GOT3 (cell line): ENCODE measurements at places on chromosomes 11 and 22.

DNA sequence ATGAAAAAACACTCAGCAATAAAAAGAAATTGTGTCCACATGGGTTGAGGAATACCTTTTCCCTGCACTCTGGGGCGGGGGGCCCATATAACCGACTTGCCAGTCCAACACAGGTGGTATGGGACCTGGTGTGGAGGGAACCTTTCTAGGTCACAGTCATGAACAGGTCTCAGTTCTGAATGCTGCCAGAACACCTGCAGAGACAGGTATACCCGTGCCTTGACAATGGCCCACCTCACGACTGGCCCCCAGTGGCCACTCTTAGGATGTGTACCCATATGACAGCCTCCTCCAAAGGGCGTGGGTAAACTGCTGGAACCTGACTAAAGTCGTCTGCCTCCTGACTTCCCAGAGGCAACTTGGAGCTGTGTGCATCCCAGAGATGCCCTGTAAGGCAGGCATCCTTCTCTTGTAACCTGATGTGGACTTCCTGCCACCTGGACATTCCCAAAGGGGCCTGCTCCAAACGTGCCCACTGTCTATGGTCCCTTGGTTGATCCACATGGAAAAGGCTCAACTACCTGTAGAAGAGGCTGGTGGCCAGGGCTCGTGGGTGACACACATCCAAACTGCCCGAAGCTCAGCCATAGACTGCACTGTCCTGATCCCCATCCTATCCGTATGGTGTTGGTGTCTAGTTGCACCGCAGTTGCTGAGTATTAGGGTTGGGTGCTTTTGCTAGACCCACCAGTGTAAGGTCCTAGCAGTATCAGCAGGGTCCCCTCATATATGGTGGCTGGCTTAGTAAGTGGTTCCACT lies 859.3 kb downstream of the BRD1 start:
- DNase-seq, result no peak

DNA sequence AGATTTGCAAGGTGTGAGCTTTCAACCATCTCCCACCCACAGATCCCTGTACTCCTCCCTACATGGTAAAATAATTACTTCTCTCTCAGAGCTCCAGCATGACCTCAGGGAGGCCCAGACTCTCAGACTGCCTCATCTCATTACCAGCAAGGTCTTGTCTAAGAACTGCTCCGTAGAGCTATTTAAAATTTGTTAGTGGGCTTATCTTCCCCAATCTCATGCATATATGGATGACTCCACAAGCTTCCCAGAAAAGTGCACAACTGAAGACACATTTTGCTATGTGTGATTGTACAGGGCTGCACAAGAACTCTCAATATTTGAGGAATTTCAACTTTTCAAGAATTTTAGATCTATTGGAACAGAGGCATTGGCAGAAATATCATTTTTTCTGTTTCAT lies 230.3 kb downstream of the CSNK2A3 start:
- no peak for DNase-seq

DNA sequence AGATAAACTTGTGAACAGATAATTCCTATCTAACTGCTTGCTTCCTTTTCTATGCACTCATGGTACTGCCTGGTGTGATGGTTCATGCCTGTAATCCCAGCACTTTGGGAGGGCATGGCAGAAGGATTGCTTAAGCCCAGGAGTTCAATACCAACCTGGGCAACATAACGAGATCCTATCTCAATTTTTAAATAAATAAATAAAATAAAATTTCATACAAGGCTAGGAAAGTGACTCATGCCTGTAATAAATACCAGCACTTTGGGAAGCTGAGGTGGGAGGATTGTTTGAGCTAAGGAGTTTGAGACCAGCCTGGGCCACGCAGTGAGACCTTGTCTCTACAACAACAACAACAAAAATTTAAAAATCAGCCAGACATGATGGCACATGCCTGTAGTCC lies 166.6 kb downstream of the COMMD9 start:
- DNase-seq, result no peak

- no peak for DNase-seq
Measured at GRCh38 chr11:121715405-121715804, 262.6 kb upstream of the SORL1-AS1 start.

GRCh38 chr11:69533296-69534165 lies 52.1 kb downstream of the LINC01488 start:
- no peak for DNase-seq

DNA sequence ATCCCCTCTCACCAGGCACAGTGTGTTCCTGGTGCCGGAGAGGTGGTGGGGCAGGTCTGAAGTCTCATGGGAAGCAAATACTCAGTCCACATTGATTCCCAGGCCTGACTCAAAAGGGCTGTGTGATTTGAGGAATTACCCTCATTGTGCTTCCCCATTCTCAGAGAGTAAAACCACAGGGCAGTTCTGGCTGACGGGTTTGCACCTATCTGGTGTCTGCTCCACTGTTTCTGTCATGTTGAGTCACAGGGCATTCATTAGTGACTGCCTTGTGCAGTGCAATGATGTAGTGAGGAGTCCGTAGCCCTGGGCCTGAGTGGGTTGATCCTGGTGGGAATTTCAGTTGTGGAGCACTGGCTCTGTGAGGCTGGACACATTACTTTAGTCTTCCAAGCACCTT lies 85.2 kb upstream of the ARHGAP20 start:
- DNase-seq, result no peak

- DNase-seq, result no peak
Measured at GRCh38 chr11:32154275-32154674, 63.4 kb downstream of the RCN1 start.

DNA sequence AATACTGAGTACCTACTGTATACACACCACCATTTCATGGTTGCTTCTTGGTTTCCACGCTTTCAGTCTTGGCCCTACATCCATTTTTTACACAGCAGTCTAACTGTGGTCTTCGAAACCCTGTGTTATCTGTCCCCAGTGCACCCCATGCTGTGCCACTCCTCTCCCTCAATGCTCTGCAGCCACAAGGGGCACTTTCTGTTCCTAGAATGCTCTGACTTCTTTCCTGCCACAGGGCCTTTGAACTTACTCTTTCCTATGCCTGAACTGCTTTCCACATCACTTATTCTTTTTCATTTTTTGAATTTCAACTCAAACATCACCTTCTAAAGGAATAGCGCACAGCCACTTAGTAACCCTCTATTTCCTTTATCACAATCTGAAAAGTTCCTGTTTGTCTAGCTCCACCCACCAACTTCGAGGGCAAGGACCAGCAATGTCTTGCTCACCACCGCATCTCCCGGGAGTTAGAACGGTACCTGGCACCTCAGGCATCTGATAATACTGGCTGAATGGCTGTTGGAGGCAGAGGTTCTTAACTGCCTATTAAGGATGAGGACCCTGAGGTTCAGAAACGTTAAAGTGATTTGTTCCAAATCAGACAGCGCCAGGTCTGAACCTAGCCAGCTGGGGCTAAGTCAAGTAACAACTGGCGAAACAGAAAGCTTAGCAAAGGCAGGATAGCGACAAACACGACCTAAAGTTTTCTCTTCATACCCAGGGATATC lies 568 bp downstream of the ALG8 start:
- DNase-seq, result no peak

DNA sequence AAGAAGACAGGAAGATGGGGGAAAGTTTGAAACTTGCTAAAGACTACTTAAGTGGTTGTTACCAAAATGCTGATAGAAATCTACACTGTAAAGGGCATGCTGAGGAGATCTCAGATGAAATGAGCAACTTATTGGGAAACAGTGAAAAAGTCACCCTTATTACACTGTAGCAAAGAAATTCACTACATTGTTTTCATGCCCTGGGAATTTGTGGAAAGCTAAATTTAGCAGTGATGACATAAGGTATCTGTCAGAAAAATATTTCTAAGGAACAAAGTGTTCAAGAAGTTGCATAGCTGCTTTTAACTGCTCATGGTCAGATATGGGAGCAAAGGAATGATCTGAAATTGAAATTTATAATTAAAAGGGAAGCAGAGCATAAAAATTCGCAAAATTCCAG lies 702.4 kb upstream of the LRRC4C start:
- no peak for DNase-seq

DNA sequence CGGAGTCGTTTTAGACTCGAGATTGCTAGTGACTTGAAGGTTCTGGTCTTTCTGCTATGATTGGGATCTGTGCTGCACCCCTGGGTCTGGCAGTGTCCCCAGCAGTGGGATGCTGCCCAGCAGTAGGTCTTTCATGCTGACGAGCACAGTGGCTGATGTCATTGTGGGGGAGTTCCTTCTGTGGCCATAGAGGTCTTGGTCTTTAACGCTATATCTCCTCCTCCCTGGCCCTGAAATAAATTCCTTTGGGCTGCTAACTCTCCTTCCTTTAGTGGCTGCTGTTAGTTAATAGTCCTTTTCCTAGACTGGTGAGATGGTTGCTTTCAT lies 136.3 kb downstream of the TEAD1 start:
- DNase-seq, result no peak

DNA sequence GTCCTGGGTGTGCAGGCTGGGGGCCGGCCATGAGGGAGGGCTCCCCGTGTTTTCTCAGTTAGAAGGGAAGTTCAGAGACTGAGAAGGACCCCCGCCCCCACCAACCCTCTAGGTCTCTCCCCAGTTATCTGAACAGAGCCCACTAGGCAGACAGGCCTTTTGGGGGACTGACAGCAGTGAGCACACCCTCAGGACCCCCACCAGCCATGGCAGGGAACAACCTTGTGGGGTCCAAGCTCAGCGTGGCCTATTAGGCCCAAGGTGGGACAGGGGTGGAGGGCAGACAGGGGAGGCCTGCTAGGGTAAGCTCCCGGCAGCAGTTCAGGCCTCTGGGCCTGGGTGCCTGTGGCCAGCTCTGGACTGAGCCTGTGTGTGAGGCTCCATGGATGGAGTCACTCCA lies 5.6 kb downstream of the LRRC75B start:
- DNase-seq, result no peak

GRCh38 chr22:38111925-38112355 lies 1.5 kb upstream of the BAIAP2L2 start:
- no peak for DNase-seq

DNA sequence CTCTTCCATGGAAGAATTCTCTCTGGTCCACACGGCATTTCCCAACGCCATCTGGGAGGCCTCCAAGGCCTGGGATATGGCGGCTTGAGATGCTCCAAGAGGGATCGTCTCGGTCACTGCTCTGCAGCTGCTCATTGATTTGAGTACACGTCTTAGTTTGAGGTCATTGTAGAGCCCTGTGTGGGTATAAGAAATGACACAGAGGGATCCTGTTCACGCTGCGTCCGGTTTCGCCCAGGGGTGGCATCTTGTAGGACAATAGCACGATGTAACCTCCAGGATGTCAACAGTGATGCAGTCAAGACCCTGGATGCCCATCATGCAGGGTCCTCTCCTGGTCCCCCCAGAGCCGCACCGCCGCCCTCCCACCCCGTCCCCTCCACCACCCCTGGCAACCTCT lies 564.6 kb downstream of the BRD1 start:
- DNase-seq, result no peak

DNA sequence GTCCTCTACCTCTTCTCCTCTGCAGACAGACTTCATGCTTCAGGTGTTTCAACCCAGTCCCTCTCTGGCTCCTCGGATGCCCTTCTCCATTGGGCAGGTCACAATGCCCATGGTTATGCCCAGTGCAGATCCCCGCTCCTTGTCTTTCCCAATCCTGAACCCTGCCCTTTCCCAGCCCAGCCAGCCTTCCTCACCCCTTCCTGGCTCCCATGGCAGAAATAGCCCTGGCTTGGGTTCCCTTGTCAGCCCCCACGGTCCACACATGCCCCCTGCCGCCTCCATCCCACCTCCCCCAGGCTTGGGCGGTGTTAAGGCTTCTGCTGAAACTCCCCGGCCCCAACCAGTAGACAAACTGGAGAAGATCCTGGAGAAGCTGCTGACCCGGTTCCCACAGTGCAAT lies 9.3 kb upstream of the BACE1-AS start:
- DNase-seq, result no peak

GRCh38 chr22:19629331-19629719 lies 85.0 kb upstream of the SEPTIN5 start:
- DNase-seq, result no peak

GRCh38 chr11:33722590-33723234 lies 13.5 kb downstream of the CD59 start:
- no peak for DNase-seq

- DNase-seq, result no peak
Measured at GRCh38 chr11:116718955-116719501, 53.8 kb downstream of the BUD13 start.

- no peak for DNase-seq
Measured at GRCh38 chr11:36015799-36016198, 71.9 kb downstream of the LDLRAD3 start.

DNA sequence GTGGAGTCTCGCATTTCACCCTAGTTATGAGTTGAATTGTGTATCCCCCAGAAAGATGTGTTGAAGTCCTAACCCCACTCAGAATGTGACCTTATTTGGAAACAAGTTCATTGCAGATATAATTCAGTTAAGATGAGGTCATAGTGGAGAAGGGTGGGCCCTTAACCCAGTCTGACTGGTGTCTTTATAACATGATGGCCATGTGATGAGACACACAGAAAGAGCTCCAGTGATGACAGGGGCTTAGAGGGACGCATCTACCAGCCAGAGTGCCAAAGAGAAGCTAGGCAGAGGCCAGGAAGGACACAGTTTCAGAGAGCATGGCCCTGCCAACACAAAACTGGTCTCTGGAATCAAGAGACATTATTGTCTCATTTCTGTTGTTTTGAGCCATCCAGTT lies 50.3 kb downstream of the LARGE1 start:
- no peak for DNase-seq

- no peak for DNase-seq
Measured at GRCh38 chr11:81496601-81497000, 1237.1 kb downstream of the FAM181B start.

- DNase-seq, result no peak
Measured at GRCh38 chr22:46538814-46539160, 1.4 kb upstream of the CELSR1 start.

- peak; percentile 47 for DNase-seq
Measured at GRCh38 chr11:118359295-118359958, at the start of gene UBE4A. UBE4A (plus strand) TSS chr11:118359600; CDS start chr11:118365081, 5,481 bp downstream.

DNA sequence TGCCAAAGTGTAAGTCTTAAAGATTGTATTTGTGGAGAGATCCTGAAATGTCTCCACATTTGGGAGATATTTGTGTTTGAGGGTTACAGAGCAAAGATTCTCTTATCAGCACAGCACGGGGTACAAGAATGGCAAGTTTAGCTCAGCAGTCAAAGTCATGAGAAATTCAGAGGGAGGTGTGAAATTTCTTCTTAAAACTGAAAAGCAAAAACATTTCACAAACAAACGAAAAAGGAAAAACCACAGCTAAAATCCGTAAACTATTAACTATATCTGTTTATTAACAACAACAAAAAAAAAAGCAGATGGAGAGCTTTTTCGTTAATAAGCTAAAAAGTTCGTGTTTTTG lies 40.9 kb upstream of the ETS1 start:
- no peak for DNase-seq
